ENCODE measurements at places on chromosomes 11 and 22.

DNA sequence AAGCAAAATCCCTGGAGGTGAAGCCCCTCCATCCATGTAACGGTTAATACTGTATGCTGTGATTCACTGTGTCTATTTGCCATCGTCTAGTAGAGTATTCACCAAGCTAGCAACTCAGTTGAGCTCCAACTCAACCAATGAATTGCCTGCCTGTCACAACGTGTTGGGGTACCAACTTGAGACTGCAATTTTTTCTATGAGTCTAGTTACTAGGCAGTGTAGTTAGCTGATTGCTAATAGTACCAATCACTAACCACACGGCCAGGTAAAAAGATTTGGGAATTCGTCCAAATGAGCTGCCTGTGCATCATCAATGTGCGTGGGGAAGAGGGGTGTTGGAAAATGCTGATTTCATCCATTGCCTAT, 1.0 kb upstream of the BTG4 start:
- no peak for DNase-seq

DNA sequence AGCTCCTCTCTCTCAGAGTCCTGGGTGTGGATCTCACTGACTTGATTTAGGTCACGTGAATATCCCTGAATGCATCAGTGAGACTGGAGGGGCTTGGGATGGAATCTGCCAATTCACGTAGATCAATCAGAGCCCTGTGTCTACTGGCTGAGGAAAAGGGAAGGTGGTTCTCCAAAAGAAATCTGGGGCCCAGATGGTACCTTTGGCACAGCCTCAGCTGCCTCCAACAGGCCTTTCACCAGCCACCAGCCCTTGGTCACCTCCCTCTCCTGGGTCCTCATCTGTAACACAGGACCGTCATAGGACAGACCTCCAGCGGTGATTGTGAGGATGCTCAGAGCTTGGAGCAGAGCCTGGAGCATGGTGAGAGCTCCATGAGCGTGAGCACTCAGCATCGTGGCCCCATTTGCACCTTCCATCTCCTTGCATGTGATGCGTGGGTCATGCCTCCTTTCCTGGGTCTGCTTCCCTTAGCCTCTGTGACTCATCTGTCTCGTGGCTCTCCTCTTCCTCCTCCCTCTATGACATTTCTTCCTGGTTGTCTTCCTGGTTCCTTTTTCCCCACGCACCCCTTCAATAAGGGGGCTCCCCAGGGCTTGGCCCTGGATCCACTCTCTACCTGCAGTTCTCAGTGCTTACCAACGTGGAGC, 7.5 kb upstream of the MIEF1 start:
- no peak for DNase-seq

DNA sequence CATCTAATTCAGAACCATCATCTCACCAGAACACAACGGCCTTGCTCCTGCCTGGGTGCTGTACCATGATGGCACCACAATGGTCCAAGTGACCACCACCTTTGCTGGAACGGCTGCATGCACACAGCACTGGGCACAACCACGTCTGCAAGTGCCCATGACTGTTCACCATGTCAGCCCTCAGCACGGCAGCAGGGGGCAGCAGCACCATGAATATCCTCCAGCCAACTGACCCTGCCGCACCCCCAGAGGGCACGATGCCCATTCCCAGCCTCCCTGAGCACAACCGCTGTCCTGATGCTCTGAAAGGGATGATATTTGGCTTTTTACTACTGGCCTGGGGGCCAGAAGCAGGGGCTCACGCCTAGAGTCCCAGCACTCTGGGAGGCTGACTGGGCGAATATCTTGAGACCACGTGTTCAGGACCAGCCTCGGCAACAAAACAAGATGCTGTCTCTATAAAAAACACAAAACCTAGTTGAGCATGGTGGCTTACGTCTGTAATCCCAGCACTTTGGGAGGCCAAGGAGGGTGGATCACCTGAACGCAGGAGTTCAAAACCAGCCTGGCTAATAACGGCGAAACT, 25.7 kb downstream of the DRD4 start:
- DNase-seq, result peak; percentile 59

GRCh38 chr22:19884954-19885751, 30.5 kb upstream of the GNB1L start:
- DNase-seq, result no peak

GRCh38 chr22:43720716-43721115, 91.4 kb downstream of the EFCAB6 start:
- no peak for DNase-seq

DNA sequence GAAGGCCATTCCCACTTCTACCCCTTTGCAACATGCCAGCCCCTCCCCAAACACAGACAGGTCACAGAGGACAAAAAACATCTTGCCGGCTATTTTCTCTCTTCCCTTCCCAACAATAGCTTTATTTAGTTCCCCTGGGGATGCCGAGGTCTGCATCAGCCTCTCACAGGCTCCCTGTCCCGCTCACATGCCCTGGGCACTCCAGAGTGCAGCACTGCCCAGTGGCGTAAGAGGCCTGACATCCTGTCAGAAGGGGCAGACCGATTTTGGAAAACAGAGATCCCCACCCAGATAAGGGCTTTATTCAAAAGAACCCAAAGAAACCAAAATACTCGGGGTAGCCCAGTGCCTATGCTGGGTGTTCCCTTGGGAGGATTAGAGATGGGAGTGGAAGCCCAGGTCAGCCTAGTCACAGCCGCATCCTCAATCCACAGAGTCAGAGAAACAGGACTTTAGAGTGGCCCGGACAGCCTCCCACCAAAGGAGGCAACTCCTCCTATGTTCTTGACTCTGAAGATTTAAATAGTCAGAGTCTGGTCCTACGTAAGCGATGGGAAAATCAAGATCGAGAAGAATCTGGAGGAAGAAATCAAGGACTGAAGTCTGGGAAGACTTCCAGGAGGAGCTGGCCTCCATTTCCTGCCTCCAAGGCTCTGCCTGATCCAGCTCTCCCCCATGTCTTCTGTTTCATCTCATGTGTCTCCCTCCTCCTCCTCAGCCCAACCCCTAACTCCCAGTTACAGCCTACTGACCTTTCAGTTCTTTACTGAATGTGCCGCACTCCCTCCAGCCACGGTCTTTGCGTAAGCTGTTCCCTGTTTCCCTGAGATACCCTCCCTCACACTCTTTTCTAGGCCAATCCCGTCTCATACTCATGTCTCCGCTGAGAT, 129.3 kb downstream of the FBXO7 start:
- DNase-seq, result no peak

- no peak for DNase-seq
Measured at GRCh38 chr11:123020968-123021367, 39.3 kb upstream of the BSX start.

GRCh38 chr22:18955696-18956095, 19.6 kb upstream of the PRODH start:
- no peak for DNase-seq
